ENCODE measurements at places on chromosomes 4 and X.

DNA sequence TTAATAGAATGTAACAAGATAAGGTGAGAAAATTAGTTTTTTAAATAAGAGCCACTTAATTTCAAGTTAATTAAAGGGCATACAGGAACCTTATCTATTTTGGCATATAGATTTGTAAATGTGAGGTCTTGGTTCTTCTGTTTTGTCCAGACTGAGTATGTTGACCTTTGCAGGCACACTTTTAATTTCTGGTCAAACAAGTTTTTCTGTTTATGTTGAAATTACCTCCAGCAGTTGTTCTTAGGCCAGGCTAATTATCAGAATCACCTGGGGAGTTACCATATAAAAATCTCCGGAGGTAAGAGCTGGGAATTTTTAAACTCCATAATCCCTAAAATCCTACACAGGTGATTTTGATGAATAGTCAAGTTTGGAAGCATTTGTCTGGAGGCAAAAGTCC is 227.4 kb upstream of the ANKRD50 start:
- DNase-seq, result no peak

GRCh38 chr4:72714482-72715279 is 145.7 kb upstream of the ADAMTS3 start:
- DNase-seq, result no peak

DNA sequence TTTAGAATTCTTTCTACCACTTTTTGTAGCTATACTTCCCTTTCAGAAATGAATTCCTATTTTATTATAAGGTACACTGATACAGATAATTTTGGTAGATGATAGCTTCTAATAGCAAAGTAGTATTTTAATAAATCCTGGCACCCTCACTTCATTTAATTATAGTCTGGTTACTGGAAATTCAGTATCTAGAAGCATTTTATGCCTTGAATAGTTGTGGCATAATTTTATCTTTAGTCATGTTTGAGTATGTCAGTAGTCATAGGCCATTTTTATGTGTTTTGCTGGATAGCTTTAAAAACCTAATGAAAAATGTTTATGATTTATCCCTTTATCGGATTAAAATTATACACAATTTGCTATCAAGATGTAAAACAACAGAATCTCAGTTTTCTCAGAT is 92.3 kb downstream of the DIAPH2 start:
- no peak for DNase-seq

DNA sequence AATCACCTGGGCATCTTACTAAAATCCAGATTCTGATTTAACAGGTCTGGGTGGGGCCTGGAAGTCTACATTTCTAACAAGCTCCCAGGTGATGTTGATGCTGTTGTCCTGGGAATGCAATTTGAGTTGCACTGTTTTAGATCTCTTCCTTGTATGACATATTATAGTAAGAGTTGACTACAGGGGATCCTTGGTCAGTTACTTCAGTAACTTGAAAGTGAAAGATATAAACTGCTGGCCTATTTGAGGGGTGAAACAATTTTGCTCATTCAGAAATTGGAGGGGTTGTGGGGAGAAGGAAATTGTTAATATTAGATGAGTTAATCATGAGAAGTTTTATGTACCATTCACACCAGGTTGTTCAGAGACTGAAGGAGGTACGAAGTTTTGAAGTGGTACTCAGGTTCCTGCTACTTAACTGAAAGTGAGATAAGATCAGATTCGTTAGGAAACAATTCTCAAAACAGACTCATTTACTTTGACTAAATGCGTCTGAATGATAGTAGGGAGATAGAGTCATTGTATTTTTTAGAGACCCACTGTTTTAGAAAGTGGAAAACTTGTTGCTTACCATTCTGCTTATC is 12.5 kb downstream of the SH2D1A start:
- DNase-seq, result no peak

- DNase-seq, result no peak
Measured at GRCh38 chrX:2631743-2632532, 59.2 kb upstream of the CD99 start.

DNA sequence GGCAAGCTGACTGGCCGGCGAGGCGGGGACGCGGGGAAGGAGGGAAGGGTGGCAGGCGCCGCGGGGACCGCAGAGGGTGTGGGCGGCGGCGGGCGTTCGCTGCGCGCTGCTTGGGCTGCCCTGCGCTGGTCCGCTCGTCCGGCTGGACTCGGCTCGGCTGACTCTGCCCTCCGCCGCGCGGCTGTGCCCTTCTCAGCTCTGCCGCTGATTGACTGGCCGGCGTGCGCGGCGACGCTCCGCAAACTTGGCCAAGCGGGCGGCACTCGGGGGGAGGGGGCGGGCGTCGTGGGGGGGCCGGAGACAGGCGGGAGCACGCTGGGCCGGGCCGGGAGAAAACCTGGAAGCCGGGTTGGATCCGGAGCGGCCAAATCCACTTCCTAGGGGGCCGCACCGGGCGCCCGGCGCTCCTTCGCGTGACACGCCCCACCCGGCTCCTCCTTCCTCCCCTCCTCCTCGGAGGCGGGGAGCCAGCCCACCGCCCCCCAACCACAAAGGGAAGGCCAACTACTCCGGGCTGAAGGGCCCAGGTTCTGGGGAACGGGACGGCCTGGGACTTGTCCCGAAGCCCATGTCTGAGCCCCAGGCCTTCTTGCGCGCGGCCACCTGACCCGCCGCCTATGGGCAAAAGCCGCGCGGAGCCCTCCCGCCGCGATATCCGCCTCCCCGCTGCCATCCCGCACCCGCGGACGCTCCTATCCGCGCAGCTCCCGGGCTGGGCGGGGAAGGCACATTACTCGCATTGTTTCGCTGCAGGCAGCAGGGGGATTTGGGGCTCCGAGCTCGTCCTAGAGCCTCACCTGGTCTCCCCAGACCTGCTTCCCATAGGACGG is at the start of gene GPC4:
Gene GPC4 (minus strand): TSS at position 214 of the 830 bp plus-strand sequence. CDS start 524 bp downstream, outside the sequence.
- DNase-seq, result peak; percentile 4

GRCh38 chrX:56366901-56367300 is 134.7 kb downstream of the KLF8 start:
- DNase-seq, result no peak

- DNase-seq, result no peak
Measured at GRCh38 chrX:24996096-24996709, 19.6 kb downstream of the ARX start.
